ENCODE measurements at places on chromosomes 13 and 19.

DNA sequence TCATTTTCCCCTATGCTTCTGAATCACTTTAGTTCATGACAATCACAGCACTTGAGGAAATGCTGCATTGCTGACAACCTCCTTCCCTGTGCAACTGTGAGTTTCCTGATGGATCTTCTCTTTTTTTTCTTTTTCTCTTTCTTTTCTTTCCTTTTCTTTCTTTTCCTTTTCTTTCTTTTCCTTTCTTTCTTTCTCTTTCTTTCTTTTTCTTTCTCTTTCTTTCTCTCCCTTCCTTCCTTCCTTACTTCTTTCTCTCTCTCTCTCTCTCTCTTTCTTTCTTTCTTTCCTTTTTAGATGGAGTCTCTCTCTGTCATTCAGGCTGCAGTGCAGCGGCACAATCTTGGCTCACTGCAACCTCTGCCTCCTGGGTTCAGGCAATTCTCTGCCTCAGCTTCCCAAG is 247.9 kb upstream of the HTR2A start:
- no peak for DNase-seq

DNA sequence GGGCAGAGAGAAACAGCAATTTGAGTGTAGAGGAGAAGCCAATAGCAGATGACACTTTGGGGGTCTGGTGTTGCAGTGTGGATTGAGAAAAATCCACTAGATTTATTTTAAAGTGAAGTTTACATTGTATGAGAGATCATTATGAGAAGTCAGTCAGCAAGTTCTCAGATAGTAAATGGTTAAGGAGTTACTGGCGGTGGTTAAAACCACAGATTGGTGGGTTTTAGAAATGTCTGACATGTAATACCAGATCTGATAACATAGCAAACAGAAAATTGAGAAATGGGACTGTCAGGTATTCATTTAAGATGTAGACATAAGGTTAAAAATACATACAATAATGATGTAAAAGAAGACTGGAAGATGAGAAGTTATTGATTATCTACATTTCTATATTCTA is 7.2 kb downstream of the ABHD13 start:
- no peak for DNase-seq

- no peak for DNase-seq
Observed at GRCh38 chr13:79908381-79908780, 427.4 kb downstream of the NDFIP2 start.

GRCh38 chr13:110150384-110151101 is 156.4 kb downstream of the COL4A1 start:
- no peak for DNase-seq

GRCh38 chr13:45365558-45365885 is 24.5 kb upstream of the TPT1 start:
- DNase-seq: no peak

- DNase-seq: no peak
Observed at GRCh38 chr13:40381935-40382764, 284.3 kb downstream of the FOXO1 start.

GRCh38 chr19:48400018-48400742 is 6.7 kb downstream of the GRIN2D start:
- no peak for DNase-seq

DNA sequence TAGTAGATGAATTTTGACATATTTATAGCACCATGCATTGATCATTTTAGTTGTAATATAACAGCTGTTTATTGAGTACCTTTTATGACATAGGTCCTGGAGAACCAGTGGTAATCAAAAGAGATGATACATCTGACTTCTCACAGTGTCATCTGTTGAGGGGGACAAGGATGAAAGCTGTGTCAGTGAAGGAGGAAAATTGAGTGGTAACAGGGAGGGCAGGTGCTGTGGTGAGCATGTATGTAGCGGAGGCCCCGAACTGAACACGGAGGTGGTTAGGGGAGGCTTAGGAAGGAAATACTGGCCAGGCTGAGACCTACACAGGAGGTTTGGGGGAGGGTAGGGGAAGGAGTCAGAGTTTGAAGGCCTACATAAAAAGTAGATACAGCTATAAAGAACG is 199.7 kb downstream of the GGACT start:
- no peak for DNase-seq

DNA sequence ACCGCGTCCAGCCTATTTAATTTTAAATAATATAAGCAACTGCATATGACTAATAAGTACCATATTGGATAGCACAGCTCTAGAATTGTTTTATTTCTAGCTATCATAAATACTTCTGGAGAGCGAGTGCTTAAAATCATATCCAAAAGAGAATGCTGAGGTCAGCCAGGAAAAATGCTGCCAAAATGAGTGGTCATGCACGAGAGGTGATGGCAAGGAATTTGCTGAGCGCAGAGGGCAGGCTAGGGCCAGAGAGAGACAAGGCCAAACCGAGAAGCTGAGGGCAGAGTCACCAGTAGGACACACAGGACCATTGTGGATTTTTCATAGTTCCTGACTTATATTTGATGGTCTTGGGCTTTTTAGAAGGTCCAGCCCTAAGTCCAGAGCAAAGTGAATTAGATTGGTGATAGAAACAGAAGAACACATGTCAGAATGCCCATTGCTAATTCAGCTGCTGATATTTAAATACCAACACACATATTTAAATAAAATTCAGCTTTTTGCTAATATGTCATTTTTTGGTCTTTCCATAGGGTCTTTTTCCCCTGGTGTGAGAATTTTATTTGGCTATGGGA is 33.6 kb upstream of the UBL3 start:
- DNase-seq: no peak

- DNase-seq: no peak
Observed at GRCh38 chr19:29674374-29675119, 9.3 kb downstream of the PLEKHF1 start.

Data from cerebellar nuclear complex (tissue), 1 donor.